ENCODE measurements at places on chromosomes 3 and 15.

DNA sequence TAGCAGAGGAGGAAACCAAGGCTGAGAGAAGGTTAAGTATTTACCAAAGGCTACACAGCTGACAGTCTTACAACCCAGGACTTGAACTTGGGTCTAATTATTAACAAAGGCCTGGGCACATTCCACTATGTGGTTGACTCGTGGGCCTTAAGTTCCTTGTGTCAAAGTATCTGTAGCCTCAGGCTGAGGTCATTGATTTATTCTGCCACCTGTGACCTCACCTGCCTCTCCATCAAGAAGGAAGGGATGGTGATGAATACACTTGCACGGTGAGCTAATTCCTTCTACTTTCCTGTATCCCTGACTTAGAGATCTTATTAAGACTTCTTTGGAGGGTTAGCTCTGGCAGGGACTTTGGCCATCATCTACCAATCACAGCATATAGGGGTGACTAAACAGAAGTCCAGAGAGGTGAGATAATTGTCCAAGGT lies 19.9 kb upstream of the LRRC58 start:
- no peak for DNase-seq

DNA sequence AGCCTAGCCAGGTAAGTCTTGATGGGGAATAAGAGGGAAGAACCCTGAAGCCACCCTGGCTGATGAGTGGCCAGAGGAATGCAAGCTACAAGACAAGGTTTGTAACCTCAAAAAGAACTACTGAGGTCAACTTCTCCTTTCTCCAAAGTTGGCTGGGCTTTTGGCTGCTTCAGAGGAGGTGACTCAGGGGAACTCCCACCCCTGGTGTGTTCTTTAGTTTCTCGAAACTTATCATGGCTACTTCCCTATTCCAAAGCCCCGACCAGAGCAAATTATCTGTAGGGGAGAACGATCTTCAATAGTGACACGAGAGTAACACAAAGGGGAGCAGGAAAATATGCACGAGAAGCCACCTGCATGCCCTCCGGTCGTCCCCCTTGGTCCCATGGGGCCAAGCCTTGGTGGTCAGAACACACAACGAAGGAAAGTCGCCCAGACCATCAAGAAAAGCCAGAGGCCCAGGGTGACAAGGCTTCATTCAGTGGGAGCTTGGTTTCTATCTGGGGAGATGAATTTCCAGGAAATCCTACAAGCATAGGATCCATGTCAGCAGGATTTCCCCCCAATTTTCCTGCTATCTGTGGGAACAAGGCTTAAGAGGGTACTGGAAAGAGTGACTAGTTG lies 6.5 kb upstream of the BCL2A1 start:
- DNase-seq, result no peak

DNA sequence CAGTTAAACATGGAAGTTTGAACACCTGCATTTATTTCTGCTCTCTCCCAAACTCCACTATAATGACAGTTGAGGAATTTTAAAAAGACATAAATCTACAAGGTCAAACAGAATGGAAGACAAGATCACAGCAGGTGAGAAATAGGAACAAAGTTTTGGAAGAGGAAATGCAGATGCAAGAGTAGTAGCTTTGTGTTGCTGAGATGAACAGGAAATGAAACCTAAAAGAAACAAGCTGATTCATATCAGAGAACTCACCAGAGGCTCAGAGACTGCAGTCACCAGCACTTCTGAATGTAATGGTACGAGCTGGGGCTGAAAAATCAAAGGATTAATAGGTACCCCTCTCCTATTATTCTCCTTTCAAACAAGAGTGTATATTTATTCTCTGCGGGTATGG lies 459.9 kb downstream of the RAP2B start:
- DNase-seq, result no peak

- DNase-seq, result no peak
These were observed 66.0 kb downstream of the KBTBD8 start for GRCh38 chr3:67064105-67064504.

DNA sequence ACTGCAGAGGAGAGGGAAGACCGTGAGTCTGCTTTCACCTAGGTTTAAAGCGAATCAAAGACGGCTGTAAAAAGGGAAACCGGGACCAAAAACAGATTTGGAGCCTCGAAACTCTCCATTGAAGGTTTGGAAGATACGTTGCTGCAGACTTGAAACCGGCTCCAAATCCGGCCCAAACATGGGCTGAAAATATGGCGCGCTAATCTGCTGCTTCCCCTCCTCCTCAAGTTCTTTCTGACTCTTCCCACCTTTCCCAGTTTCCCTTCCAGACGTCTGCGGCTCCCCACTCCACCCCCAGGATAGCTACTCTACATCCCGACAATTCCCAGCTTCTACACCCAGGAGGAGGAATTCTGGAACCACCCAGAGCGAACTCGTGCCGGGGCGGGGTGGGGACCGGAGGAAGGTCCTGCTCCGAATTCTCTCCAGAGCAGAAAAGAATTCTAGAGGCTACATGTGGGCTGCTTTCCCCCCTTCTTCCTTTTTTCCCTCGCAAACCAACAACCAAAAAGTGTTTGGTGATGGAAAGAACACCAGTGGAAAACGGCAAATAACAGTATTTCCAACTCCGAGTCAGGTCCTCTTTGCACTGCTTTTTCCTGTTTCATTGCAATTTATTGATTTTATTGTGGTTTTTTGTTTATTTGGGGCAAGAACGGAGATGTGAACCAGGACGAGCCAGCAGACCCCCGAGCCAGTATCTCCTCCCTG lies 8.5 kb downstream of the EOMES start:
- no peak for DNase-seq

DNA sequence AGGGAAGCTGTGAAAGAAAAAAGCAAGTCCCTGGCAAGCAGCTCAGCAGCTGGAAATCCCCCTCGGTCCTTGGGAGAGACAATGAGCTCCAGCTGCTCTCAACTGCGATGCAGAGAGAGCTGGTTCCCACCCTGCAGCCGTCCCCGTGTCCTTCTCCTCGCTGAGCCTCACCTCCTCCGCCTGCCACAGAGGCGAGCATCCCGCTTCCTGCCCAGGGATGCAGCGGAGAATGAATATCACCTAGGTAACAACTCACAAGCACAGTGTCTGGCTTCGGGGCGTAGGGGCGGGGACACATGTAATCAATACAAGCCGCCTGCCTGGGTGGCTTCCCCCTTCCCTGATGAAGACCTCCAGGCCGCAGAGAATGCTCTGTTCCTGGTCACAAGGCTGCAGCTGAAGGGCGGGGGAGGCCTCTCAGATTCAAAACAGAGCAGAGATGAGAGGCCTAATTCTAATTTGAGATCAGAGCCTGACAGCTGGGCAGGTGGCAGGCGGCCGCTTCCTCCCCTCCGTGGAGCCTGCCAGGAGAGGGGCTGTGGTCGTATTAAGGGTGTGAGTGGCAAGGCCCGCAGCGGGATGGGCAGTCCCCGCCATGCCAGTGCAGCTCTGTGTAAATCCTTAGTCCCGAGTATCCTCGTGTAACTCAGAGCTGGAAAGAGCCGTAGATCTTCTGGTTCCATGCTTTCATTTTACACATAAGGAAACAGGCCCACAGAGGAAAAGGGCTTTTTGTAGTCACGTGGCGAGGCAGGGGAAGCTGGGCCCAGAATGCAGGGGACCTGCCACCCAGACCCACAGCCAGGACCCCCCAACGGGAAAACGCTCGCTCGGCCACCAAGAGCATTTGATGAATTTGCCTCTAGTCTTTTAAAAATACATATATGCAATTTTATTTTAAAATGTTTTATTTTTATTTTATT lies 24.3 kb downstream of the ZDHHC19 start:
- no peak for DNase-seq

DNA sequence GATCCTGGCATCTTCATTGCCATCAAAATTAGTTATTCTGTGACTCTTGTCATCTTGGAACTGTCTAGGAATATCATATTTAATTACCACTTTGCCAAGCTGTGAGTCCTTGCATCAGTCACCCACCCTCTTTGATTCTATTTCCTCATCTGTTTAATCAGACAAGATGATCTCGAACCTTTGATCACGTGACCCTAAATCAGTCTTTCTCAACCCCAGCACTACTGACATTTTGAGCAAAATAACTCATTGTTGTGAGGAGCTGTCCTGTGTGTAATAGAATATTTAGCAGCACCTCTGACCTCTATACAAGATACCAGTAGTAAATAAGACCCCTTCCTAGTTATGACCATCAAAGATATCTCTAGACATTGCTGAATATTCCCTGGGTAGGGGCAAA lies 343.4 kb upstream of the ARPP21 start:
- DNase-seq, result no peak

- DNase-seq, result no peak
These were observed 266.6 kb upstream of the SLITRK3 start for GRCh38 chr3:165462636-165463334.

DNA sequence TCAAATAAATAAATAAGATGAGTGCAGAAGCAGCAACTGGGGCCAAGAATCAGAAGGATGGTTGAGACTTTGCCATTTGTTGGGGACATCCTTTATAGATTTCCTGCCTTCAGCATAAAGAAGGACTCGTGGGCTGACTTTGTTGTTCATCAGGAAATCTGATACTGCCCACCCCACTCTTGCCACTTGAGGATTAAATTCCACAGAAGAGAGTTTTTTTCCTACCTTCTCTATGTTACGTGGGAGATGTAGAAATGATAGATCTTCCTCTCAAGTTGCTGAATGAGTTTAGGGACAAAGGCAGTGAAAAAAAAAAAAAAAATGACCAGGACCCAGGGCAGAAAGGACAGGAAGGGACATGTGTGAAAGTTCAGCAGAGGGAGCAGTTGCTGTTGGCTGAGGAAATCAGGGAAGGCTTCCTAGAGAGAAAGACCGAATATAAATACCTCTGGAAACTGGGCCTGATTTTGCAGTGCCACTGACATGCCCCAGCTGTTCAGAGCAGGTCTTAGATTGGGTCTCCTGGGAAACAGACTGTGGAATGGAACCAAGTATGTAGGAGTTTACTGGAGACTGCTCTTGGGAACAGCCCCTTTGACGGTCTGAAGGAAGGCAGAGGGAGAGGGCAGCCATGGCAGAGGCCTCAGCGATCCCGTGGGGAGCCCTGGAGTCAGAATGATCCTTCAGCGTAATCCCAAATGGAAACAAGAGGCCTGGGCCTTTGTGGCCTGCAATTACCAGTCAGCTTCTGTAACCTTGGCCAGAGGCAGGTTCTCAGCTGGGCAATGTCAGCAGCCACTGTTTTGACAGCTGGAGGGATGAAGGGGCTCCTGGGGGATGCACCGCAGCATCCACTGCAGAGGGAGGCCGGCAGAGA lies 50.9 kb downstream of the C3orf20 start:
- DNase-seq, result no peak

DNA sequence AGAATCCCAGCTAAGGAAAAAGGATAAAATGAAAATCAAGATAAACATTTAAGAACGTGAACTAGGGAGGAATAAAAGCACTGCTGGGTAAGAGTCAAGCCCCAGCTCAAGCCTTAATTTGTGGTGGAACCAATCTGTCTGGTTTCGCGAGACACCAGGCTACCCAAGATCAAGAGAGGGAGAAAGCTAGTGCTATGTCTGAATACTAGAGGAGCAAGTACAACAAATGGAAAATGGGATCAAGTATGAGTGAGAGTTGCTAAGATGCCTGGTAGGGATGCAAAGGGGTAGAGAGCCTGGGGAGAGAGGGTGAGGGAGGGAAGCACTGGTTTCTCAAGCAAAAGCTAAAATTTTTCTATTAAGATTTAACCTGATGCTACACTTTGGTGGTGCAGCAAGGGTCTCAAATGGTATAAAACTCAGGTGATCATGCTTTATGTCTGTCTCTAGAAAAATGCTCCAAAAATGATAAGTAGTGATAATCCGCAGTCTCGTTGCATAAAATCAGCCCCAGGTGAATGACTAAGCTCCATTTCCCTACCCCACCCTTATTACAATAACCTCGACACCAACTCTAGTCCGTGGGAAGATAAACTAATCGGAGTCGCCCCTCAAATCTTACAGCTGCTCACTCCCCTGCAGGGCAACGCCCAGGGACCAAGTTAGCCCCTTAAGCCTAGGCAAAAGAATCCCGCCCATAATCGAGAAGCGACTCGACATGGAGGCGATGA lies 1.7 kb upstream of the SETD5 start:
- DNase-seq, result no peak

DNA sequence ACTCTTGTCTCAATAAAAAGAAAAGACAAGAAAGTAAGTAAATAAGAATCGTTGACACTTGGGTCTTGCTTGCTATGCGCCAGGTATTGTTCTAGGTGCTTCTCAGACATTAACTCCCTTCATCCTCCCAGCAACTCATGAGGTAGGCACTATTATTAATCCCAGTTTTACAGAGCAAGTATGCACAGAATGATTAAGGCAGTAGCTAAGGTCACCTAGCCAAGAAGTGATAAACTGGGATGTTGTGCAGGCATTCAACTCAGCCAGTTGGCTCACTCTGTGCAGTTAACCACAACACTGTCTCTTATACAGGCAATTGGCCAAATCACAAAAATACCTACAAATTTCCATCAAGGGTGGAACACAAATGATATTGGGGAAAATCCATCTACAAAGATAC lies 1.7 kb upstream of the C3orf33 start:
- no peak for DNase-seq

- no peak for DNase-seq
These were observed 7.9 kb downstream of the MESP2 start for GRCh38 chr15:89783861-89784685.

GRCh38 chr3:37489355-37489754 lies 315.0 kb upstream of the LRRFIP2 start:
- no peak for DNase-seq

DNA sequence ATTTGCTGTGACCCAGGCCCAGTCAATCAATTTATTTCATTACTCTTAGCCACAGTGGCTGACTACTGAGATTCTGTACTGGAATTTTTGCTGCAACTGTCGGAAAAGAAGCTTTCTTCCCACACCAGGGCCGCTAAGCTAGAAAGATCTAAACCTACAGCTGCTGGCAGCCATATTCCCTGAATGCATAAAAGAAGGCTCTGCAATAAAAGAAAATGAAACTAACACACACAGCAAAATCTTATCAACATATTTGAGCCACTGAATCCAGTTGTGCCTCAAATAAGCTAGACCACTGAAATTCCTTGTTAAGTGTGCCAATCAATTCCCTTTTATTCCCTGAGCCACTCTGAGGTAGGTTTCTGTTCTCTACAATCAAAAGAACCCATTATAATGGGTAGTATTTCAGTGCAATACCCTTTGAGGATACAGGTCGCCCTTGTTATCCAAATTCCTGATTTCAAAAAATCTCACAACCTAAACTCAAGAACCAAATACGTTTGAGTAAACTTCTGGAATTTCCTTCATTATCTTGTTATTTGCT lies 60.3 kb downstream of the MYO9A start:
- no peak for DNase-seq

- DNase-seq, result no peak
These were observed 40.5 kb downstream of the CMTM7 start for GRCh38 chr3:32432045-32432710.

GRCh38 chr3:23795096-23795495 lies 10.7 kb upstream of the UBE2E1 start:
- no peak for DNase-seq

GRCh38 chr3:26712211-26713026 lies 89.8 kb downstream of the LRRC3B start:
- DNase-seq, result no peak

All from stimulated activated CD4-positive, alpha-beta T cell treated with anti-CD3 and anti-CD28 coated beads, Interleukin-4, amount 100 ng/mL, for 4 hours (primary cell).